ENCODE measurements at places on chromosomes 12 and 14.

DNA sequence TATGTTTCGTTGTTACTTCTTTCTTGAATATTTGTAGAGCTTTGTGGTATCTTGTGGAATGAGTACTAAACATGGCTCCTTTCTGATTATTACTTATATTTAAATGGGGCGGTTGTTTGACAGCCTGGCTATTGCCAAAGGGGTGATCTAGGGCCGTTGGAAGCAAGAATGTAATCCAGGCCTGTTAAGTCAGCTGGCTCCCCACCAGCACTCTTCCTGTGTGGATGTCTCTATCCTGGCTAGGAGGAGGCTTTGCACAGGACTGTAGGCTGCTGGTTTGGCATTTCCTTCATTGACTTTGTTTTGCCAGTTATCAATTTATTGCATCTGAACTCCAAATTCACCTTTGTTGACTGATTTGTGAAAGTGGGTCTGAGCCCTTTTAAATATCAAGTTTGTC is 5.6 kb downstream of the FAM234B start:
- no peaks in the 10 kb centered on the region for H3K36me3 ChIP-seq
- no peaks in the 10 kb centered on the region for H3K27me3 ChIP-seq
- peaks cover 10% of the 10 kb centered on the region for H3K4me1 ChIP-seq
- no peak overlapping the region for H3K27ac ChIP-seq
- DNase-seq, result peak; percentile 66

DNA sequence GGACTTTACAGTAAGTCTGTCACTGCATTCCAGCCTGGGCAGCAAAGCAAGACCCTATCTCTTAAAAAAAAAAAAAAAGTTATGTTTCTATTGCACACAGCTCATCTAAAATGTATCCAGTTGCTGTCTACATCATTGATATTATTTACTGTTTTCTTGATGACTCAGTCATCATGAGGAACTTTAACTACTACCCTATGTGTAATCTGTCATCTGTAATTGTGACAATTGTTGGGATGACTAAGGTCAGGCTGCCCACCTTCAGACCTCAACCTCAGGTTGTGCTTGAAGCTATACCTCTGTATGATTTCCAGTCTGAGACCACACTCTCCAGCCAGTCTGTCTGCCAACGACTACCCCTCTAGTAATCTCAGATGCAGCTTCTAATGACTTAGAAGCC is 15.3 kb downstream of the PPP1R13B start:
- no peaks in the 10 kb centered on the region for H3K36me3 ChIP-seq
- no peak overlapping the region for H3K4me3 ChIP-seq
- DNase-seq, result no peak
- H3K27me3 ChIP-seq, result no peaks in the 10 kb centered on the region
- H3K4me1 ChIP-seq, result peaks cover 7% of the 10 kb centered on the region
- no peak overlapping the region for H3K27ac ChIP-seq

DNA sequence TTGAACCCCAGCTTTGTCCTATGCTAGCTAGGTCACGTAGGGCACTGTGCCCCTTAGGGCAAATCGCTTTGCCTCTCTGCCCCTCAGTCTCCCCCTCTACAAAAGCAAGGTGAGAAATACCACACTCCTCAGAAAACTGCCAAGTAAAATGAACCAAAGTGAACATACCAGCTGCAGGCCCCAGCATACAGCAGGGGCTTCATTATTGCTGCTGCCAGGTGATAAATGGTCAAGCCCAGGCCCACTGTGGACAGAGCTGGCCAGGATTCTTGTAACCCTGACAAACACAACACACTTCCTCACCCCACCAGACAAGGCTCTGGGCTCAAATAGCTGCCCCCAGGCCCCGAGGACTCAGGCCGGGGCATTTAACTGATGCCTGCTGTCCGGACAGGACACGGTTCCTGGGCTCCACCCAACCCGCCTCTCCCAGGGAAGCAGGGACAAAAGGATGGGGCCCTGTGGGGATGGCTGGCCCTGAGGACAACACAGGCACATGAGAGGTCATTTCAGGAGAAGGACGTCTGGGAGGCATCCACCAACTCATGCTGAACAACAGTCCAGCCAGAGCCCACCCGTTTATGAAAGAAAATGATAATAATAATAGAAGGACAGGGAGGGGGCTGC is 36.7 kb downstream of the NCOR2 start:
- DNase-seq, result no peak
- no peak overlapping the region for H3K4me3 ChIP-seq
- no peaks in the 10 kb centered on the region for H3K4me1 ChIP-seq
- H3K27me3 ChIP-seq, result no peaks in the 10 kb centered on the region
- H3K27ac ChIP-seq, result no peak overlapping the region

GRCh38 chr12:88764781-88765480 is 184.7 kb upstream of the KITLG start:
- H3K27ac ChIP-seq, result no peak overlapping the region
- no peak overlapping the region for H3K4me3 ChIP-seq
- no peaks in the 10 kb centered on the region for H3K4me1 ChIP-seq
- no peaks in the 10 kb centered on the region for H3K36me3 ChIP-seq
- DNase-seq, result no peak

DNA sequence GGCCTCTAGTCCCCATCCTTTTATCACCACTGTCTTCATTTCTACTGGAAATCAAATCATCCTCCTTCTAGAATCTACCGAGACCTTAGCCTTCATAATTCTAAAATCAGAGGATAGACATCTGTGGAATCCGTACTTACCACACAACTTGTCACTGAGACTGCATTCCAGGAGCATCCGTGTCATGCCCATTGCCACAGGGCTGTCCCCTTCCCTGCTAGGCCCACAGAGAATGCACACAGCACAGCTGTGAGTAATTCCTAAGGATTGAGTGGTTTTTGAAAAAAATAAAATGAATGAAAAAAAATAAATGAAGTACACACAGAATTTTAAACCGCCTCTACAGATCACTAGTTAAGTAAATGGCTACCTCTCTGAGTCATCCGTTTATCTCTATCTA is 21.0 kb upstream of the MAGOHB start:
- H3K27ac ChIP-seq, result no peak overlapping the region
- peaks cover 3% of the 10 kb centered on the region for H3K4me1 ChIP-seq
- H3K36me3 ChIP-seq, result peaks cover 23% of the 10 kb centered on the region
- H3K27me3 ChIP-seq, result no peaks in the 10 kb centered on the region

DNA sequence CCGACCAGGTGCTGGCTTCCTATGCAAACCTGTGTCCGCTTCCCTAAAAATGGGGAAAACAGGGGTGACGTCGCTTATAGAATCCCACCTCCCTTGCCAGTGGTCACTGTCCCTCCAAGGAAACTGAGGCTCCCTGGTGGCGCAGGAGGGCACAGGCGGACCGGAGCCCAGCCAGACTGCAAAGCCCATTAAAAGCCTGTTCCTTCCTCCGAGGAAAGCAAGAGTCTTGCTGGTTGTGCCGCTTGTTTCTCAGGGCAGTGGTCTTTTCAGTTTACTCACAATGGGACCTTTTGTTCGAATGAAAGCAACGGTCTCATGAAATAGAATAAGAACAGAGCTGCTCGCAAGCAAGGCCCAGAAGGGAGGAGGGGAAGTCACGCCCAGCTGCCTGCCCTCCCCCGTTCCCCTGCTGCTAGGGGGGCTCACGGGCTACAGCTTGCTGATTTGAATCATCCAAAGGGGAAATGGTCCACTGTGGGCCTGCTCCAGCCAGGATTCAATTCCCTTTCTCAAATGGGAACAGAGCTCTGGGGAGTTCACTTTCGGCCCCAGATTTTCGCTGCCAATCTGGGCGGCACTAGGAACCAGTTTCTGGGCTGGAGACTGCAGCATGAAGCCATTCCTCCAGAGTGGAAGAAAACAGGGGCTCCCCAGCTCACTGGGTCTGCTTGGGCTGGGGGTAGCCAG is 4.6 kb upstream of the SELPLG start:
- peaks cover 7% of the 10 kb centered on the region for H3K4me1 ChIP-seq
- H3K27me3 ChIP-seq, result no peaks in the 10 kb centered on the region
- no peaks in the 10 kb centered on the region for H3K36me3 ChIP-seq
- H3K4me3 ChIP-seq, result no peak overlapping the region

- H3K27me3 ChIP-seq, result no peaks in the 10 kb centered on the region
- H3K4me1 ChIP-seq, result peaks cover 21% of the 10 kb centered on the region
- no peaks in the 10 kb centered on the region for H3K36me3 ChIP-seq
Observed at GRCh38 chr12:50928392-50928791, 24.0 kb upstream of the HIGD1C start.

DNA sequence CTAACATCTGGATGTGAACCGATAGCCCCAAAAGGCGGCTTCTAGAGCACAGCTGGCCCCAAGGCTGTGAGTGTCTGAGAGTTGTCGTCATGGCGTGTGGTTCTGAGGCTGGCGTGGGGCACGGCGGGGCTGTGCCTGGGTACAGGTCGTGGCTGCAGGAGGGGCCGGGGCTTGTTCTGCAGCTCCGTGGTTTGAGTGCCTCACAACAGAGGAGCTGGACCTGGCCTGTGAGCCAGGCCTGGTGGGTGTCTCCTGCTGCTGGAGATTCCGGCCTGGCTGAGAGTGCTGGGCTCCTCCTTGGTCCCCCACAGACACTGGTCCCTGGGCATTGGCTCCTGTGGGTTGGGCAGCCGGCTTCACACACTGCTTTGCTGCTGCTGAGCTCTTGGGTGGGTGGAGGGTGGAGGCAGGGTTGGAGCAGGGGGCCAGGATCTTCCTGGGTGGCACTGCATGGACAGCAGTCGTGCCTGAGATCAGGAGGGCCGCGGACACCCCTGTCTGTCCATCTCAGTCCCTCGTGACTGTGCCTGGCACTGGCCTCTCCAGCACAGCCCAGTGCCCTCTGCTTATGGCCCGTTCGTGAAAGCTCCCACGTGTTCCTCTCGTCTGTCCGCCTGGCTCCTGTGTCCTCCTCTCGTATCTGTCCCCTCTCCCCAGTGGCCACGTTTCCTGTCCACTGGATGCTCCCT is 31.8 kb upstream of the TEX22 start:
- H3K27ac ChIP-seq, result no peak overlapping the region
- no peaks in the 10 kb centered on the region for H3K27me3 ChIP-seq
- H3K36me3 ChIP-seq, result no peaks in the 10 kb centered on the region
- H3K4me1 ChIP-seq, result no peaks in the 10 kb centered on the region

GRCh38 chr12:2583091-2583497 is 211.7 kb upstream of the FKBP4 start:
- no peaks in the 10 kb centered on the region for H3K36me3 ChIP-seq
- H3K27me3 ChIP-seq, result peaks cover 6% of the 10 kb centered on the region
- DNase-seq, result peak; percentile 20
- H3K27ac ChIP-seq, result no peak overlapping the region
- H3K4me3 ChIP-seq, result no peak overlapping the region
- H3K4me1 ChIP-seq, result no peaks in the 10 kb centered on the region

DNA sequence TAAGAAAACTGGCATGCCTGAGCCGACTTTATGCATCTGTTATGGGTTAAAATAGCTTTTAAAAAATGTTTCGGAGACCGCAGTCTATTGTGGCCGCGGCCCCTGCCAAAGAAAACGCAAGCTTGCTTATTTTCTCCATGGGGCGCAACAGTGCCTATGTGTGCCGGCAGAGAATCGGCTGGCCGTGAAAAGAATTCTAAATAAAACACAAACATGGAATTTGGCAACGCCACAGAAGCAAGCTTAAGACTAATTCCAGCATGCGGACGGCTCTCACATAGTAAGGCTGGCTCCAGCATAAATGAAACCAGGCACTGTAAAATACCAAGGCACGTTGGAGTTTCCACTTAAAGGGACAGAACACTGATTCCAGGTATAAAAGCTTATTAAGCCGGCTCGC is 56.7 kb downstream of the BCL11B start:
- H3K4me3 ChIP-seq, result no peak overlapping the region
- no peak for DNase-seq
- no peak overlapping the region for H3K27ac ChIP-seq
- no peaks in the 10 kb centered on the region for H3K4me1 ChIP-seq

GRCh38 chr14:93962701-93963601 is 13.4 kb downstream of the ASB2 start:
- H3K4me3 ChIP-seq, result no peak overlapping the region
- no peaks in the 10 kb centered on the region for H3K4me1 ChIP-seq
- H3K27me3 ChIP-seq, result no peaks in the 10 kb centered on the region
- DNase-seq, result no peak
- H3K36me3 ChIP-seq, result no peaks in the 10 kb centered on the region

DNA sequence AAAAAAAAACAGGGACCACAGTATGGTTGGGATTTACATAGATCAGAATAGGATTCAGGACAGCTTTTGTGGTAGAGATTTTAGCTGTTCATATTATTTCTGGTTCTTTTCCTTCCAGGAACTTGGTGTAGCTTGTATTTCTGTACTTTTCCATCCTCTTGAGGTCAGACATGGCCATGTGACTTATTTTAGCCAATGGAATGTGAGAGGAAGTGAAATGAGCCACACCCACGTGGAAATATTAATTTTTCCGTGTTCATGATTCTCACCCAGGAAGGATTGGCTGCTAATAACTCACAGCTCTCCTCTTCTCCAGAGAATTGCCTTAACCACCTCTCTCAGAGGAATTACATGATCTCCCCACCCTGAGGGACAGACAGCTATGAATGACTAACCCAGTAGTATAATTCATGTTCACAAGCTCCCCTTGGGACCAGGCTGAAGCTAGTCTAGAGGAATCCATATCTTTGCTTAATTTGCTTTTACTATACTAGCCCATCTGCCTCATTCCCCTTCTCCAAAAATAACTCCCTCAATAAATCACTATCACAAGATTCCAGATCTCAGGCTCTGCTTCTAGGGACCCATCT is 340.4 kb downstream of the NUAK1 start:
- no peaks in the 10 kb centered on the region for H3K4me1 ChIP-seq
- peaks cover 2% of the 10 kb centered on the region for H3K27me3 ChIP-seq
- H3K4me3 ChIP-seq, result no peak overlapping the region
- H3K27ac ChIP-seq, result no peak overlapping the region

DNA sequence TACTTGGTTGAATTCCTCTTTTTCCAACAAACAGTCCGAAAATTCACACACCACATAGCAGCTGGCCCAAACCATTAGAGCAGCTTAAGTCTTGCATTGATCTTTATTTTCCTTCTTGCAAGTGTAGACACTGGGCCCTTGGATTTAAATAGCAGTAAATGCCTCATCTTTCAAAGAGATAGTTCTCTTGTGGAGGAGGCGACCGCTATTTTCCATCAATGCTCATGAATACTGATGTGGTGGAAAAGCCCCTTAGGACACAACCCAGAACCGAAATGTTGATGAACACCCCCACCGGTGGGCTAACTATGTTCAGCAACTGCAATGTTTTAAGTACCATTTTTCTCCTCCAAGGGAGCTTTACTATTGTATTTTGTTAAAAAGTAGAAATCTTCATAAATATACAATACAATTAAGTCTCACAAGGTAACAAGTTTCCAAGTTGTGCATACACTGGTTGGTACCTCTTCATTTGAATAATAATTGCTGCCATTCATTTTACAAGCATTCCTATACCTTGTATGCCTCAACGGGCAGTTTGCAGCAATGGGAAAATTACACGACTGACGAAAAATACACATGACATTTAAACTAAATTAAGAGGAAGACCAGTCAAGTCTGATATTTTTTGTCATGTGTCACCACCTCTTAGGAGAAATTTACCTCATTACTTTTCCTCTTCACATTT is 18.0 kb downstream of the NIN start:
- no peak for DNase-seq
- H3K4me1 ChIP-seq, result peaks cover 11% of the 10 kb centered on the region
- H3K27ac ChIP-seq, result no peak overlapping the region
- no peaks in the 10 kb centered on the region for H3K27me3 ChIP-seq

- no peaks in the 10 kb centered on the region for H3K27me3 ChIP-seq
- H3K4me3 ChIP-seq, result no peak overlapping the region
- H3K4me1 ChIP-seq, result no peaks in the 10 kb centered on the region
- no peak overlapping the region for H3K27ac ChIP-seq
- H3K36me3 ChIP-seq, result no peaks in the 10 kb centered on the region
Observed at GRCh38 chr12:108773798-108774788, 42.8 kb upstream of the CORO1C start.

All from endothelial cell of umbilical vein (primary cell).